ENCODE measurements at places on chromosomes 5 and 9. TPM values are rescaled to one million over a fixed set of nuclear protein-coding genes. Genes with fewer than 3 reads are reported as not detected.

DNA sequence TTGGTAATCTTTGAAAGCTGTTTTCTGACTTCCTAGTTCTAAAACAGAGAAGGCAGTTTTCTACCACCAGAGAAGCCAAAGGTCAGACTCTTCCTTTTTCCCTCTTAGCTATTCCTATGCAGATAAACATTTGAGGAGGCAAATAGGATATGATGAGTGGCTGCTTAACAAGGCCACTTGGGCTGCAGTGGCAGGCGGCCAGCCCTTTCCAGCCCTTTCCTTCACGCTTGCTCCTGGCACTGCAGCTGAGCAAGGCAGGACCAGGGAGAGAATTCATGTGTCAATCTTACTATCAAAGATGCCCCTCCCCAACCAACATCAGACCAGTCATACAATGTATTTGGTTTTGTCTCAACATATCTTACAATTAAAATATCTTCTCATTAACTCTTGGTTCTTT is 36.8 kb upstream of the RNF38 start:
- H3K27me3 ChIP-seq: no peaks in the 10 kb centered on the region
- no peaks in the 10 kb centered on the region for H3K4me1 ChIP-seq
- H3K4me3 ChIP-seq: no peak overlapping the region

GRCh38 chr5:24094081-24094679 is 550.6 kb downstream of the CDH10 start:
- no peak overlapping the region for H3K27ac ChIP-seq
- no peaks in the 10 kb centered on the region for H3K36me3 ChIP-seq
- no peak for DNase-seq
- H3K27me3 ChIP-seq: no peaks in the 10 kb centered on the region
- H3K4me3 ChIP-seq: no peak overlapping the region

The KCNV2 gene
- total RNA-seq: not detected

DNA sequence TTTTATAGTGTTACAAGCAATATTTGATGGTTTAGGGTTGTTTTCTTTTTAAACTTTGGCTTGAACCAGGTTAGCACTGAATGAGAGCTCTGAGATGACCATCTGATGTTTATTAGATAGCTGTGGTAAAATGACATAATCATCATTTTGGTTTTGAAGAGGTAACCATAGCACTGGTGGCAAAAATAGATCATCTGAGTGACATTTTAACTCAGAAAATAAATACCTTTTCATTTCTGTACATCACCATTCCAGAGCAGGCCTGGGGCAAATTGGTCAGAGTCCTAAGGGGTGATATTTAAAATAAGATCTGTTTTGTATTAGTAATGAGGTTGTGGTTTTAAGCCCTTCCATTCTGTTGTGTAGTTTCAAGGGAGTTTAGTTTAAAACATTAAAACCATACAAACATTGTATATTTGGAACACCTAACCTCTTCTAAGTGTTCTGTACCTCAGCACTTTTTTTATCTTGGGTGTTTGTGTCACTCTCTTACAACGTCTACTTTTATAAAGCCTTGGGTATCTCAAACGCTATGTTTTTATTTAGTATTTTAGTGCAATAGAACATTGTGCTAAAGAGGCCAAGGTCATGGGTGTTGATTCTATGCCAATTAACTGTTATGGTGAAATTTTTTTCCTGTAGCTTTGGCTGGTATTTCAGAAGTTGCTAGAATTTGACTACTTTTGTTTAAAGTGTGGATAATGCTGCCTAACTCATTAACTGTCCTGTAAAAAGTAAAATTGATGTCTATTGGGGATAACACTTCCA is 166.1 kb downstream of the CD180 start:
- H3K27me3 ChIP-seq: no peaks in the 10 kb centered on the region
- H3K36me3 ChIP-seq: no peaks in the 10 kb centered on the region
- peaks cover 33% of the 10 kb centered on the region for H3K4me1 ChIP-seq

The ZFP2 gene
- total RNA-seq: 0.51 TPM

The SAP30L gene
- 16.0 TPM for total RNA-seq

The FOXD4L3 gene
- not detected for total RNA-seq

GRCh38 chr9:69965416-69966145 is 78.1 kb upstream of the MAMDC2 start:
- no peak overlapping the region for H3K27ac ChIP-seq
- H3K4me3 ChIP-seq: no peak overlapping the region
- no peaks in the 10 kb centered on the region for H3K4me1 ChIP-seq
- no peak for DNase-seq
- no peaks in the 10 kb centered on the region for H3K27me3 ChIP-seq

DNA sequence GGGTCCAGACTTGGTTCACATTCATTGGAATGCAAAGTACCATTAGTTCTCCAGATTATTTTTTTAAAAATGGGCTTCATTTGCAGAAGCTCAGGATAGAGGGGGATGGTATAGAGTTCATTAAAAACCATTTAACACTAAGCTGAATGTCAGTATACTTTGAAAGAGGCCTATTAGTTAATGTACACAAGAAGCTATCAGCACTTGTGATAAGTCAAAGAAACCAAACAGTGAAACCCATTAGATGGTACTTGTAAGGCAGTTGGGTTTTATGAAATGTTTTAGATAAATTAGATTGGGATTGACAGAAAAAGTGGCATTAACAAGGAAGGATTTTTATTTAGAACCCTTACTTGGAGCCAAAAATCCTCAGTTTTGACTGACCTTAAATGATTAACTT is 229.2 kb upstream of the MPDZ start:
- H3K36me3 ChIP-seq: no peaks in the 10 kb centered on the region
- H3K27ac ChIP-seq: no peak overlapping the region
- no peaks in the 10 kb centered on the region for H3K27me3 ChIP-seq
- no peaks in the 10 kb centered on the region for H3K4me1 ChIP-seq

GRCh38 chr5:42636425-42636824 is 120.2 kb upstream of the CCDC152 start:
- DNase-seq: no peak
- H3K27me3 ChIP-seq: no peaks in the 10 kb centered on the region
- no peaks in the 10 kb centered on the region for H3K4me1 ChIP-seq
- H3K36me3 ChIP-seq: no peaks in the 10 kb centered on the region
- H3K27ac ChIP-seq: no peak overlapping the region
- no peak overlapping the region for H3K4me3 ChIP-seq

GRCh38 chr5:32942225-32942989 is 231.3 kb downstream of the NPR3 start:
- H3K27ac ChIP-seq: no peak overlapping the region
- no peaks in the 10 kb centered on the region for H3K36me3 ChIP-seq
- no peak overlapping the region for H3K4me3 ChIP-seq
- DNase-seq: no peak
- H3K4me1 ChIP-seq: no peaks in the 10 kb centered on the region

The DMRTA1 gene
- total RNA-seq: 1.3 TPM

The PPP1R2B gene
- total RNA-seq: not detected

GRCh38 chr5:150078802-150079689 is 7.3 kb downstream of the CSF1R start:
- no peak for DNase-seq
- no peaks in the 10 kb centered on the region for H3K36me3 ChIP-seq
- H3K27me3 ChIP-seq: no peaks in the 10 kb centered on the region
- H3K4me3 ChIP-seq: no peak overlapping the region

- no peaks in the 10 kb centered on the region for H3K36me3 ChIP-seq
- peaks cover 13% of the 10 kb centered on the region for H3K27me3 ChIP-seq
- DNase-seq: no peak
- H3K27ac ChIP-seq: no peak overlapping the region
Measured at GRCh38 chr5:88683506-88684135, 199.4 kb downstream of the MEF2C start.

GRCh38 chr5:66927140-66927539 is 269.5 kb downstream of the CD180 start:
- H3K27ac ChIP-seq: no peak overlapping the region
- H3K36me3 ChIP-seq: no peaks in the 10 kb centered on the region

GRCh38 chr9:134961331-134962064 is 43.8 kb upstream of the FCN1 start:
- no peaks in the 10 kb centered on the region for H3K36me3 ChIP-seq
- DNase-seq: no peak
- H3K27ac ChIP-seq: no peak overlapping the region
- no peak overlapping the region for H3K4me3 ChIP-seq
- H3K27me3 ChIP-seq: no peaks in the 10 kb centered on the region

DNA sequence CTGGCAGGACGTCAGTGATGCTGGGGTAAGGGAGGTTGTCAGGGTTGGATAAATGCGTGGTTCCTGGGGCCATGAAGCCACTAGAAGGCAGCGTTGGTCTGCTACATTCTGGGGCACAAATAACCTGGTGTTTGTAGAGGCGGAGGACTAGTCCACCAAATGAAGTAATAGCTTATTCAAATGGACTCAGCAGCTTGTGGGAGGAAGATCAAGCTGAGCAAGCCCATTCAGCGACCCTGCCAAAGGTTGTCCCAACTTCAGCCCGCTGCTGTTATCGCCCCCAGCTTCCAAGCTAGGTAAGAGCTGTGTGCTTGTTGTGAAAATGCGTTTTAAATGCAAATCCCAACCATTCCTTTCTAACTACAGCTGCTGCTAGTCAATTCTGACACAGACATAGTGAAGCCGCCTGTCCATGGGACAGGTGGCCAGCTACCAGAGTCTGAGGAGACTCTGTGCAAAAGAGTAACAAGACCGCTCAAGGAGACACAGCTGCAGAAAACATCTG is 7.6 kb upstream of the FAM240B start:
- no peak overlapping the region for H3K27ac ChIP-seq
- no peaks in the 10 kb centered on the region for H3K36me3 ChIP-seq
- no peaks in the 10 kb centered on the region for H3K27me3 ChIP-seq
- no peak for DNase-seq
- no peak overlapping the region for H3K4me3 ChIP-seq

The NIM1K gene
- total RNA-seq: not detected

The FUT7 gene
- not detected for total RNA-seq

- H3K27me3 ChIP-seq: no peaks in the 10 kb centered on the region
- no peak overlapping the region for H3K4me3 ChIP-seq
- no peak overlapping the region for H3K27ac ChIP-seq
- H3K36me3 ChIP-seq: no peaks in the 10 kb centered on the region
- DNase-seq: peak; percentile 5
Measured at GRCh38 chr9:7561527-7562080, 238.0 kb downstream of the DMAC1 start.

The WNT8A gene
- not detected for total RNA-seq

- no peak overlapping the region for H3K4me3 ChIP-seq
- no peaks in the 10 kb centered on the region for H3K36me3 ChIP-seq
- no peak overlapping the region for H3K27ac ChIP-seq
- no peaks in the 10 kb centered on the region for H3K4me1 ChIP-seq
Measured at GRCh38 chr5:176401281-176402205, 13.0 kb downstream of the HIGD2A start.

DNA sequence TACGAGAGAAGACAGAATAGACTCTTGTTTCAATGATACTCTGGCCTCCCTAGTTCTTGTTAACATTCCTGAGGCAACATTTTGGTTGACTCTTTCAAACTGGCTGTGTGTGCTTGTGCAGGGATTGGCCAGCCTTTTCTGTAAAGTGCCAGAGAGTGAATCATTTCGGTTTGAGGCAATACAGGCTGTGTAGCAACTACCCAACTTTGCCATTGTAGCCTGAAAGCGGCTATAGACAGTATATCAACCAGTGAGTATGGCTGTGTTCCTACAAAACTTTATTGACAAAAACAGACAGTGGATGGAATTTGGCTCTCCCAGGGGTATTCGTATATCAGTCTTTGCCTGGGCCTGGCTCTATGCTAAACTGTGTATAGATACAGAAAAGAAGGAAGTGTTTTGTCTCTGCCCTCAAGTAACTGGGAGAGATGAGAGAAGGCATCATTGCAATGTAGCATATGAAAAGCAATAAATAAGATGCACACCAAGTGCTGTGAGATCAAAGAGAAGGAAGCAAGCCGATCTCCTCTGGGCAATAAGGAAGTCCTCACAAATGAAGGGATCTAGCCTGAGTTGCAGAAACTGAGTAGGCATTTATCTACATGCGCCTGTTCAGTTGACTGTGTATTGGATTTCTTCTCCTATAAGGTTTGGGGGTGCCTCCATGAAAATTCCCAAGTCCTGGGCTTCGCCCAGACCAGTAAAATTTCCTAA is 568.0 kb upstream of the KLF4 start:
- no peak overlapping the region for H3K27ac ChIP-seq

DNA sequence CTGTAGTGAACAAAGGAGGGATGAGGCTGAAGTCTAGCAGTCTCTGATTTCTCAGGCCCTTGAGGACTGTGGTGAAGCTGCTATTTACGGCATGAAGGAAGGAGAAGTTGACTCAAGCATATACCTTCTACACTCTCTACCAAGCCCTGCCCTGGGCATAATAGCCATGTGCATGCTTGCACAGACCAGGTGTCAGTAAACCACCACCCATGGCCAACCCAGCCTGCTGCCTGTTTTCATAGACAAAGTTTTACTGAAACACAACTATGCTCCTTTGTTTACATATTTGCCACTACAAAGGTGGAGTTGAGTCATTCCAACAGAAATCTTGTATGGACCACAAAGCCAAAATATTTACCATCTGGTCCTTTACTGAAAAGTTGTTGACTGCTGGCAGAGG is 126.9 kb downstream of the PAPPA start:
- no peaks in the 10 kb centered on the region for H3K27me3 ChIP-seq
- no peak overlapping the region for H3K4me3 ChIP-seq
- no peaks in the 10 kb centered on the region for H3K4me1 ChIP-seq

The AHRR gene
- total RNA-seq: 0.34 TPM

The STK32A gene
- total RNA-seq: 3.5 TPM

The C9orf152 gene
- total RNA-seq: 2.3 TPM

The CNTLN gene
- 2.2 TPM for total RNA-seq

The ZNF883 gene
- 1.3 TPM for total RNA-seq

DNA sequence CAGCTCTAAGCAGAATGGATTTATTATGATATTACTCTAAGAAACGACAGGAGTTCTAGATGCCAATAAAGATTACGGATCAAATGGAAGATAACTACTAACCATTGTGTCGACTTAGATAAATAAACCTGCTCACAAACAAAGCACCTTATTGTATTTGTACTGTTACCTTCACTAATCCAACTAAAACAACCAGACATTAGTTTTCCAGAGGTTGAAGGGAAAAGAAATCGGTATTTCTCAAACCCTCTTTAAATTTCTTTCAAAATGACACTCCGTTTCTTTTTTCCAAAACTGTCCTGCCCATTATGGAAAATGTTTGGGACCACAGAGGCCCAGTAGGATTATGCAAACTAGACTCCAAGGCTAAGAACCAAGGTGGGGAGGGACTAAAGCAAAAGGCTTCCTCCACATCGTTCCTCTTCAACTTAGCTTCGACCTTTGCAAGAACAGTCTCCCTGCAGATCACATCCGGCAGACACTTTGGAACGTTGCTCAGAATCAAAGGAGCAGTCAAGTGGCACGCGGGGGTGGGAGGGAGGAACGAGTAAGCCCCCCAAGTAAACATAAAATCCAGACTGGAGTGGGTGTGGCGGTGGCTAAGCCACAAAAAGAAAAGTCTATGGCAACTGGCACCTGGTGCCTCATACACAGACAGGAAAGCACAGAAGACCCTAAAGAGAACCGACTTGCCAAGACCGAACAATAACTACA is 2.7 kb downstream of the MLLT3 start:
- no peaks in the 10 kb centered on the region for H3K36me3 ChIP-seq
- H3K4me1 ChIP-seq: no peaks in the 10 kb centered on the region
- H3K4me3 ChIP-seq: no peak overlapping the region
- peak overlapping the region; percentile 13 for H3K27ac ChIP-seq
- DNase-seq: no peak
- no peaks in the 10 kb centered on the region for H3K27me3 ChIP-seq

- H3K27ac ChIP-seq: peak overlapping the region; percentile 38
- no peak overlapping the region for H3K4me3 ChIP-seq
- DNase-seq: no peak
- peaks cover 10% of the 10 kb centered on the region for H3K4me1 ChIP-seq
Measured at GRCh38 chr5:154301726-154302125, 111.2 kb downstream of the GALNT10 start.

The IL17B gene
- total RNA-seq: not detected
